ENCODE measurements at places on chromosomes 3 and 15.

GRCh38 chr3:143536817-143537535 is 311.3 kb downstream of the SLC9A9 start:
- no peak for DNase-seq

GRCh38 chr3:101163554-101163953 is 156.8 kb downstream of the IMPG2 start:
- no peak for DNase-seq

GRCh38 chr3:17632401-17633100 is 109.9 kb downstream of the TBC1D5 start:
- DNase-seq = no peak

DNA sequence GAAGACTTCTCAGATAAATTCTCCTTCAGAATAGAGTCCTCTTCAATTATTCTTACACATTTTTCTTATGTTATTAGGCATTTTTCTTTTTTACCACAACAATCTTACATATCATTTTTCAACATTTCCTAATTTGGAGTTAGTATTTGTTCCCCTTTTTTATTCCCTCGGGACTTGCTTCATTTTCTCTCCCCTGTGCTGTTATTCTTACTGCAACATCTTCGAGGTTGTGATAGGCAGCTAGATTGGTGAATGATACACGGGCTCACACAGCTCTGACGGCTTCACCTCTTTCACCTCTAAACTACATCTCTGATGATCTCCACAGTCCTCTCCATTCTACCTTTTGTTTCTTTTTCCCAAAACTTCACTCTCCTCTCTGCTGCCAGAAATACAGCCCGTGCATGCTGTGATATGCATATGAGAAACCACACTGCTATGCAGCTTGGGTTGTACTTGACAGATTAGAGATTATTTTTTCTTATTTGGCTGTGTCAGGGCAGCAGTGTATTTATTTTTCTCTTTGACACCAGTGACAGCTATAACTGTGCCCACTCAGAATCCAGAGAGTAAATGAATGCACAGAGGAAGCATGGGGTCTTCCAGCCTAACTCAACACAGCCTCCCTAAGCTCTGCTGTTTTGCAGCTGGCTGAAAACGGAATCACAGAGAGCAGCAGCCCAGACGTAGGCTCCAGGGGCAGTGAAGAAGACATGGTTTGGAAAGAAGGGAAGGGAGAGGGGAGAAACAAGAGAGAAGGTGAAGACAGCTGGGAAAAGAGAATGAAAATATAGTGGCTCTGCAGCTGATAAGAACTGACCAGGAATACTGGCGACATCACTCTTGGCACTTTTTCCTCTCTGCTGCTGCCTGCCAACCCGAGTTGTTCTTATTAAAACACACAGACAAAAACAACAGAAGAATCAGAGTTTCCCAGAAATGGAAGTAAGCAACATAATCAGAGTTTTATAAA is 61.8 kb downstream of the SLC9A9 start:
- no peak for DNase-seq
